ENCODE measurements at places on chromosomes 11 and 22.

- DNase-seq = no peak
These were observed 1.4 kb downstream of the CHKB start for GRCh38 chr22:50581031-50581949.

DNA sequence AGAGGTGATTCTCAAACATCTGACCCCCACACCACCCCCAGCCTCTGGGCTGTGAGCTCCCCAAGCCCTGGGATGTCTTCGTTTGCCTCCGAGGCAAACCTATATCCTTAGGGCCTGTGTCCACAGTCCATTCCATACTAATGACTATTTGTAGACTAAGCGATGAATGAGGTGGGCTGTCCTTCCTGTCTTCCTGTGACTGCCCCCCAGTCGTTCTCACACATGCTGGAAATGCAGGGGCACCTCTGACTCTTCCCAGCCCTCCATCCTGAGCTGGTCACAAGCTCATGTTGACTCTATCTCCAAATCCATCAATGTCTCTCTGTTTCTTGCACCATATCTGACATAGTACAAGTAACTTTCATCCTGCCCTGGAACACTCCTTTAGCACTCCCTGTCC is 4.8 kb downstream of the ATG16L2 start:
- no peak for DNase-seq

GRCh38 chr22:27032091-27032761 is 374.8 kb downstream of the MIAT start:
- DNase-seq = no peak

GRCh38 chr11:117909611-117910382 is 19.4 kb downstream of the TMPRSS13 start:
- DNase-seq = no peak

DNA sequence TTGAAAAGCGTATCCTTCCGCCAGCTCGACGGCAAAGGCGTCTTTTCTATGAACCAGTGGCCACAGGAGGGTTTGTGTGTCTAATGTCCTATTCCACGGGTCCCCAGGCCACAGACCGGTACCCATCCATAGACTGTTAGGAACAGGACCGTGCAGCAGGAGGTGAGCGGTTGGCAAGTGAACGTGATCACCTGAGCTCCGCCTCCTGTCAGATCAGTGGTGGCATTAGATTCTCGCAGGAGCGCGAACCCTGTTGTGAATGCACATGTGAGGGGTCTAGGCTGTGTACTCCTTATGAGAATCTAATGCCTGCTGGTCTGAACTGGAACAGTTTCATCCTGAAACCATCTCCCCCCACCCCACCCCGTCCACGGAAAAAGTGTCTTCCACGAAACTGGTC is 62.7 kb upstream of the KCNQ1OT1 start:
- DNase-seq = no peak

DNA sequence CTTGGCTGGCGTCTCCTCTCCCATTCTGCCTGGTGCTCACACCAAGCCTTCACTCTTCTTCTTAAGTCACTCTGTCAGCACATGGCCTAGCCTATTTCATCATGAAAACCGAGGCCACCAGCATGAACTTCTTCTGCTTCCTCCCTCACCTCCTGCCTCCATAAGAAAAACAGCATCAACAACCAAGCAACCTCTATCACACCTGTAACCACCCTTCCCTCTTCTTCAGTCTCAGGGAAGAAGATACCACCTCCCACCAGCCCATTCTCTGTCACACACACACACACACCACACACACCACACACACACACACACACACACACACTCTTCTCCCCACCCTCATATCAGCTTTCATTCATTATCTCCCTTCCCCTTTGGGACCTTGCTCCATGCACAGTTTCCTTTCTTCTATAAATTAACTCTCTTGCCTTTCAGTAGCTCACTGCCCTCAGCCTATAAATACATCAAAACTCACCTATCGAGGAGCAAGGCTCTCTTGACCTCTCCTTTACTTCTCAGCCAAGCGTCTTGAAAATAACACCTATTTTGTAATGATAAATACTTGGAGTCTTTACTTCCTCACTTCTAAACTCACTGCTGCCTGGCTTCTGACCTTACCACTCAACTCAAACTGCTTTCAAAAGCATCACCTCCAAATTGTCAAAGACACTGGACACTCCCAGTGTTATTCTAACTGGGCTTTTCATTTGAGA is 36.6 kb downstream of the SC5D start:
- no peak for DNase-seq

GRCh38 chr11:5007561-5007960 is 12.9 kb downstream of the OR51L1 start:
- no peak for DNase-seq

GRCh38 chr11:24124876-24125275 is 372.0 kb upstream of the LUZP2 start:
- no peak for DNase-seq

- no peak for DNase-seq
These were observed 24.8 kb upstream of the RCE1 start for GRCh38 chr11:66818231-66818955.

GRCh38 chr22:46369716-46370583 is 34.4 kb downstream of the TRMU start:
- DNase-seq = no peak

DNA sequence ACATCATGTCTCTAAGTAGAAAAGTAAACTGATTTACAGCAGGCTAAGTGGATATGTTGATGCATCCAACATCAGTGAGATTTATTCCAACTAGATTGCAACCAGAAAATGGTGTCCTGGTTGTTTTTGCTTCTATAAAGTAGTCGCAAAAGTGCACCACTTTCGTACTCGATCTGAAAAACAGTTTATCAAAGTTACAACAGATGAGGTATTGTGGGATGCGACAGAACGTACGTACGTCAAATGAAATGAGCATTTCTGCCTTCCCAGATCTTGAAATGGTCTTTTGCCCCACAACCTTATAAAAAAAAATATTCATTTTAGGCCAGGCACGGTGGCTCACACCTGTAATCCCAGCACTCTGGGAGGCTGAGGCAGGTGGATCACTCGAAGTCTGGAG is 13.7 kb downstream of the GRAP2 start:
- DNase-seq = no peak

DNA sequence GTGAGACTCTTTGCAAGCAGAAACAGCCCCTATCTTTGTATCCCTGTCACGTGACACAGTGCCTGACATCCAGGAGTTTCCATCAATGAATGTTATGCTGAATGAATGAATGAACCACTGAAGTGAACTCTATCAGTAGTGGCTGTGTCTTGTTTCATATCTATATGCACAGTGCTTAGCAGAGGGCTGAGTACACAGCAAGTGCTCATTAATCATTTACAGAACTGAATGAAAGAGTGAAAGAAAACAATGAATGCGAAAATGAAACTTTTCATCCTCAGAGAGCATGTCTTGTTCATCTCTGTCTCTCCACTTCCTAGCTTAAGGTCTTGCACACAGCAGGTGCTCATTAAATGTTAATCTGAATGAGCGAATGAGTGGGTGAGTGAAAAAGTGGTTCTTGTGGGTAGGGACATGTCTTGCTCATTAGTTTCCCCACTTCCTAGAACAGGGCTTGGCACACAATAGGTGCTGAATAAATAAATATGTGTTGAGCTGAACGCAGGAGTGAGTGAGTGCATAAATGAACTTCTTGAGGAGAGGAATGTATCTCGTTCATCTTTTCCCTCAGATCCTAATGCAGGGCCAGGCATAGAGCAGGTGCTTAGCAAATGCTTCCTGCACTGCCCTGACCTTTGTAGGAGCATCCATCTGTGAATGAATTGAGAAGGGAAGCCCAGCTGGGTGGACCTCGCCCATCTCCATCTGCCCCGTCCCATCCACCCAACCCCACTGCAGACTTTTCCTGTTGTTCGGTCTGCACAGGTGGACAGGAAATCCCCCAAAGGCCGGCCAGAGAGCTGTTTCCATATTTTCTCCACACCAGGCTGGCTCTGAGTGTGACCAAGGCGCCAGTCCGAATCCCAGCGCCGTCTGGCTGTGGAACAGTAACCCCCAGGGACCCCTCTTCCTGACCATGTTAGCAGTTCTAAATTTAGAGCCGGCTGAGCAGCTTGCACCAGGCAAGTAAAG is 113.4 kb upstream of the CRYBB3 start:
- no peak for DNase-seq

DNA sequence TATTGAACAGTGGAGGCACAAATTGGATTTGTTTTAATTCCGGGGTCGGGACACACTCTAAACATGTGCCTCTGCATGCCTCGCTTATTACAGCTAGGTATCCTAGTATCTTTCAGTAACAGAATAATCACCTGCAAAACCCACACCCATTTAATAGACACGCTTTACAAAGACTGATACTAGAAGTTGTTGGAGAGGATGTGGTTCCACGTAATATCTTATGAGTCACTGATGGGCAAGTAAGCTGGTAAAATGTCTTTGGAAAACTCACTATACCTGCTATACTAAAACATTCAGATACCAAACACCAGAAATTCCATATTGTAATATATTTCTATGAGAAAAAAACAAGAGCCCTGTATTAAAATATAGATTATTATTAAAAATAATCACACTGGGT is 84.0 kb downstream of the GGTLC2 start:
- DNase-seq = no peak

DNA sequence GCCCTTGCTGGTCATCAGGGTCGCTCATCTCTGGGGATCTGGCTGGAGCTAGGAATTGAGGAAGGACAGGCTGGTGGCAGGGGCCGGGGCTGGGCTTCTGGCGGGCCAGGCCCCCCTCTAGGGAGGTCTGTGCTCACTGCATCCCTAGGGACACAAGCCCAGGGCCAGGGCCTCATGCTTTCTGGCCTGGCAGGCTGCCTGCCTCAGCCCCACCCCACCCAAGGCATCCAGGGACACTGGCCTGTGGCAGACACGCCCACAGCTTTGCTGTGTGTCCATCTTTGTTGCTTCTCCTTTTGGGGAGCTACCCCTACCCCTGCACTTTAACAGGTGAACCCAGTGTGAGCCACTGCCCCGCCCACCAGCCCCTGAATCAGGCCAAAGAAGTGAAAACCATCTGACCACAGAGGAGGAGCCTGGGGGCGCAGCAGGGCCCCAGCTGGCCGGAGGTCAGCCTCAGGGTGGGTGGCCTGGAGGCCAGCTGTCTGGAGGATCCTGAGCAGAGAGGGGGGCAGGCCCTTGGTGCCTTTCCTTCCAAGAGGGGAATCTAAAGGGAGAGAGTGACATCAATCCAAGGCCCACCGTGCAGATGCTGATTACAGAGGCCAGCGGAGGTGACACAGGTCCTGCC is 26.8 kb upstream of the CELSR1 start:
- no peak for DNase-seq

DNA sequence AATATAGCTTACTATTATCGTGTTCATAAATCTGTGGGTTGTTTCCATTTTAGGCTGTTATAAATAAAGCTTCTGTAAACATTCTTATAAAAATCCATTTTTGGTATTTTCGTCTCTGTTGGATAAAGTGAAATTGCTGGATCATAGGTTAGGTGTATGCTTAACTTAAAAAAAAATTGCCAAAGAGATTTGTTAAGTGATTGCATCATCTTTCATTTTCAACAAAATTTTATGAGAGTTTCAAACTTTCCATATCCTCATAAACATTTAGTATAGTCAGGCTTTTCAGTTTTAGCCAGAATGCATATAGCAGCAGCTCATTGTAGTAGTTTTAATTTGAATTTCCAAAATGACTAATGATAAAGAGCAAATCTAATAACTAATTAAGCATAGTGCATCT is 146.7 kb upstream of the CNTN5 start:
- no peak for DNase-seq

DNA sequence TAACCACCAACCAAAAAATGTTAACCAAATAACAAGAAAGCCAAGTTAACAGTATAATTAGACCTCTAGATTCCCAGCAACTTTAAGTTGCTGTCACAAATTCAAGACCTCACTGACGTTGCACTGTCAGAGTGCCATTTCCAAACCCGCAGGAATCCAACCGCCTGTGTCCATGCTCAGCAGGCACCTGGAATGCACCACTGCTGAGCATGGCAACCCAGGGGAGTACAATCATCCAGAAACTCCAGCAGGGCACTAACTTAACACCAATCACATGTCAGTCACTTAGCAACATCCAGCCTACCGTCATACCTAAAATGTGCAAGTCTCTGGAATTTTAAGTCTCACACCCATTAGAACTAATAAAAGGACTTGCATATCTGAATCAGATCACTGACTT is 48.8 kb downstream of the SMCO4 start:
- no peak for DNase-seq

GRCh38 chr11:2807025-2807681 is 78.4 kb downstream of the CDKN1C start:
- DNase-seq = no peak

DNA sequence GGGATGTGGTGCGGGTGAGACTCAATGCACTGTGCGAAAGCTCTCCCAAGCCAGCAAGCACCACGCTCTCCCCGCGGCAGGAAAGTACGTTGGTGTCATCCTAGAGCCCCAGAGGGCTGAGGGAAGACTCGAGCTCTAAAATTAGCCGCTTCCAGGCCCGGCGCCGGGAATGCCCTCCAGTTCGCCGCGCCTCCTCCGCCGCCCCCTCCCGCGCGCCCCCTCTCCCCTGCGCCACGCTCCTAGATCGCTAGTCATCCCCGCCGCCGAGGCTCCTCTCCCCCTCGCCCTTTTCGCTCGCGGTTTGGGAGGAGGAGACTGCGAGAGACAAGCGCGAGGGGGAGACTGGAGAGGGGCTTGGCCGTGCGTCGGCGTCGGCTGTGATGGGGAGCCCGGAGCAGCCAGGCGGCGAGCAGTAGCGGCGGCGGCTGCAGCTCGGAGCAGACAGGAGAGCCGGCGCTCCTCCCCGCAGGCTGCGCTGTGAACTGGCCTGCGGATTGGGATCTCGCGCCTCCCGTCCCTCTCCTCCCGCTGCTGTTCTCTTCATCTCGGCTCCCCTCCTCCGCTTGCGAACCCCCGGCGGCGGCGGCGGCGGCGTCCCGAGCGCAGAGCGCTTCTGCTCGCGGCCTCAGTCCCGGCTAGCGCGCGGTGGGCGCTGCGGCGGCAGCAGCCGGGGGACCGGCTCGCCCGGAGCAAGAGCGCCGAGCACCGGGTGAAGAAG is at the start of gene FAT3:
Gene FAT3 (plus strand): TSS at position 412 of the 718 bp plus-strand sequence. CDS start 127,295 bp downstream, outside the sequence.
- DNase-seq = no peak

GRCh38 chr11:80816966-80817365 is 1376.1 kb upstream of the TENM4 start:
- no peak for DNase-seq

GRCh38 chr11:86192519-86193257 is 51.9 kb upstream of the EED start:
- no peak for DNase-seq

DNA sequence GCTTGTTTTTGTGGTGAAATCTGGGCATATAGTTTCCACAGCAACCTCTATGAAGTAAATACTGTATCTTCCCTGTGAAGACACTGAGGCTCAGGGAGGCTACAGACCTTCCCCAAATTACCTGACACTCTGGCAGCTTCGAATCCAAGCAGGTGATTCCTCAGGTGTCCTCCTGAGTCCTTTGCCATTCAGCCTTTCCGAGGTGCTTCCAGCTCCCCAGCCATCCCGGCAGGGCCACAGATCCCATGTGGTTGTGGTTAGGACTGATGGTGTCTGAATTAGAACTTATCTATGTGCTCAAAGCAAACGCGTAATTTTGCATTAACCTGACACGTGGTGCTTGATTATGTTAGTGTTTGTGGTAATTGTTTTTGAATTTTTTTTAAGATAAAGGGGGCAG is 785.6 kb downstream of the BRD1 start:
- no peak for DNase-seq

GRCh38 chr11:23856654-23857053 is 640.2 kb upstream of the LUZP2 start:
- no peak for DNase-seq

Data from GDM1 (cell line).